ENCODE measurements at places on chromosomes 3 and 15.

DNA sequence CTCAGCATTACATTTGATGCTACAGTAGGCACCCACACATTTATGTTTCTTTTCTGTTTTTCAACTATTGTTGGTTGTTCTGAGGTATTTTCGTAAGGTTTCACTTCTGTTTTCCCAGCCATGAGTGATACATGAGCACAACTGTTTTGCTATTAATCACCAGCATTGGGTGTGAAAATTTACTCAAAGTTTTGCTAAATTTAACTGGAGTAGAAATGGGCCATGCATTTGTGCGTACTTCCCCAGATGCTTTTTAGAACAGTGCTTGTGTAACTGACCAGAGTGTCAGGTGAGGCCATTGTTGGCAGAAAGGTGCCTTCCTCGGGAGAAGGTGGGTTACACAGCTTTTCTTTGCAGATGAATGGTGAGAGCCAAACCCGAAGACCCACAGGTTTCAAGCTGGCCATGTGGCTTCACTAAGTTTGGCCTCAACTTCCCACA lies 70.4 kb downstream of the ST6GAL1 start:
- DNase-seq, result no peak

DNA sequence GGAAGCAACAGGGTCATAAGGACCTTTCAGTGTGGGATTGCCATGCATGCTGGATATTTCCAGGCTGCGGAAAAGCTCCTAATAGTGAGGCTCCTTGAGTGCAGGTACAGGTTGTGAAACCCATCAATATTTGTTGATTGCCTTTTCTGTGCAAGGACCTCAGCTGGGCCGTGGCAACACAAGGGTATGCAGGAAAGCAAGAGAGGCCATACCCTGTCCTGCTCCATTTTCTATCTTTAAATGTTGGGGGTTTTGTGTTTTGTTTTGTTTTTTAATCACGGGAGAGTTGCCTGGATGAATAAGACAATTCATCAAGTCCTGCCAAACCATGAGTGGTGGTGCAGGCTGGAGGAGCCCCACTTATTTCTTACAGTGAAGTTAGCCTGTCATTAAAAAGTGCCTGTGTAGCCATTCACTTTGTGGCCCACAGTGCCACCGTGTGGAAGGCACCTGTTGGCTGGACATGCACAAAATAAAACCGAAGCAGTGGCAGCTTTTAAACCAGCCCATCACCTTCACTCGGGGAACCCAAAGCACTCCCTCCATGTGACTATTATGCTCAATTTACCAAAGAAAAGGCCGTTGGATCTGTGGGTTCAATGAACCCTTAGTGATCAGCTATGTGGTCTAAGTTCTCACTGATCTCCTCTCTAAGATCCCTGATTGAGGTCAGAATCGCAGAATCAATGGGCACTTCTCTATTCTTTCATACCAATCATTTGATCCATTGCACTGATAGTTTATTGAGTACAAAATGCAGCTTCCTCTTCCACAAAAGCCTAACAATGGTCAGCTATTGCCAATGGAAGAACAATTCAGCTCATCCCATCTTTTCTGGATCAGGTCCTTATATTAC lies 42.2 kb downstream of the CLDN18 start:
- DNase-seq, result no peak

DNA sequence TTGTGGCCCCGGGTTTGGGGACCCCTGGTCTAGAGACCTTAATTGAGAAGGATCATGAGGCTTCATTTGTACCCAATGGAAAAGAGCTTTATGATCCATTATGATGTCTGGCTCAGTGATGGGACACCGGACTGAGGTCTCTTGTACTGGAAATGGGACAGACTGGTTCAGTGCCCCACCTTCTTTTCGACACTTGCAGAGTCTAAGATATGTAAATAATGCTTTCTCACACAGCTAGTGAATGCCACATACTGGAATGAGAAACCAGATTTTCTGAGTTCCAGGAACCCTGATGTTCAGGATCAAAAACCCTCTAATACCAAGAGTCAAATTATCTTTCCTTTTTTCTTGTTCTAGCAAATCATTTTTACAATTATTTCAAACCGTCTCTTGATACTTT lies 116.3 kb upstream of the ARPP21 start:
- DNase-seq, result no peak

- DNase-seq, result no peak
Observed at GRCh38 chr3:125431391-125431790, 56.3 kb upstream of the ZNF148 start.
